ENCODE measurements at places on chromosomes 6 and 20.

DNA sequence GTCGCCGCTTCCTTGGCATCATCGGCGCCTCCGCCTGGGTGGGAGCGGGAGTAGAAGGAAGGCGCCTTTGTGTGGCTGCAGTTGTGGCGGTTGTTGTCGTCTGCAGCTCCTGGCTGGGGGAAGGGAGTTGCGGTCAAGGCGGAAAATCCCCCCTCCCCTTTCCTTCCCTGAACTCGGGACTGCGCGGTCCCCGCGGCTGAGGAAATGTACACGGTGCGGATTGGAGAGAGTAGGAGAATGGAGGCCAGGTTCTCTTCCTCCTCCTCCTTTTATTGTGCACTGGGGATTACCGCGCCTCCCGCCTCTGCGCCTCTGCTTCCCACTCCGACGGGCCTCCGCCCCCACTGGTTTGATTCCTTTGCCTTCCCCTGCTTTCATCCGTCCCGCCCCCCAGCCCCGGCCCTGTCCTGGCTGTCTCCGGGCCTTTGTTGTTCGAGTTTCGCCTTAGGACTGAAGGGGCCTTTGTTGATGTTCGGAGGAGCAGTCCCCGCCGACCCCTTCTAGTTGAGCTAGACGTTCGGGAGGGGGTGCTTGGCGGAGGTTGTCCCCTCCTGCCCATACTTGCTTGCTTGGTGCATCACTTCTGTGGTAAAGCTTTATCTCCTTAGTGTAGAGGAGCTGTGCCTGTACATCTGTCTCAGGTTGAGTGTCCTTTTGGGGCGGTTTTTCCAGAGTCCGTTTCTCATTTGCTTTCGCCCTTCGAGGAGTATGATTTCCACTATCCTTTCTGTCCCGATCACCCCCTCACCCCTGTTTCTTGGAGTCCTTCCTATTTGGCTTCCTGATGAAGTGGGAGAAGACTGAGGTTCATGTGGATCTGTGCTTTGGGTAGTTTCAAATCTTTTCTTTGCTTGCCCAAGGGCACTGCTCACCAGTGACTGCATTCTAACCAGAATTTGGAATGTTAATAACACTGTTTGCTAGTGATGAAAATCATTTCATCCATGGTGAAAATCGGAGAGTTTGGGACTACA lies 764 bp downstream of the ZNF292 start:
- DNase-seq: peak; percentile 71

DNA sequence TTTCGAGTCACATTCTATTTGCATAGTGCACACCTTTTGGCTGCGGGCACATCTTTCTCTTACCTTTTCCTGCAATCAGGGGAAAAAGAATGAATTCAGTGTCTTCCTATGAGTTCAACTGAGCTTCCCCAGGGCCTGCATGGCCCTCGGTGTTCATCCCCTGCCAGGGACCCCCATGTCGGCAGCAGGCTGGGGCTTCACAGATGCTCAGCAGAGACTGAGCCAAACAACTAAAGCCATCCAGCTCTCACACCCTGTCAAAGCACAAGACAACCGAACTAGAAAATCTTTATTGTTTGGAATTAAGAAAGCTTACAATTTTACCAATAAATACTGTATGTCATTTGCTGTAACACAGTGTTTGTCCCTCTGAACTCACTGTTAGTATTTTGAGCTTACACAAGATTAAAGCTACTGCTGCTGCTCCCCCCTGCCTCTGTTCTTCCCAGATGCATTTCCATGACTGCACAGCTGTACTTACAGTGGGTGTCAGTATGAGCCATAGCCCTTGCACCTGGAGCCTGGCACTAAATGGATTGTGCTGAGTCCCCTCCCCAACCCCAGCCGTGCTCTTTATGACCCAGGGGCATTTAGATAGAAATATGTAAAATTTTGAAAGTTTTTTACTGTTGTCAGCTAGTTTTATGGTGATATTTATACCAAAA lies 205.8 kb downstream of the TMEM242 start:
- no peak for DNase-seq

- DNase-seq: peak; percentile 71
Measured at GRCh38 chr6:53484476-53485280, 60.2 kb downstream of the GCLC start.

GRCh38 chr20:61821735-61822134 lies 243.9 kb downstream of the TAF4 start:
- no peak for DNase-seq

GRCh38 chr20:1664911-1665310 lies 7.3 kb upstream of the SIRPG start:
- peak; percentile 88 for DNase-seq

DNA sequence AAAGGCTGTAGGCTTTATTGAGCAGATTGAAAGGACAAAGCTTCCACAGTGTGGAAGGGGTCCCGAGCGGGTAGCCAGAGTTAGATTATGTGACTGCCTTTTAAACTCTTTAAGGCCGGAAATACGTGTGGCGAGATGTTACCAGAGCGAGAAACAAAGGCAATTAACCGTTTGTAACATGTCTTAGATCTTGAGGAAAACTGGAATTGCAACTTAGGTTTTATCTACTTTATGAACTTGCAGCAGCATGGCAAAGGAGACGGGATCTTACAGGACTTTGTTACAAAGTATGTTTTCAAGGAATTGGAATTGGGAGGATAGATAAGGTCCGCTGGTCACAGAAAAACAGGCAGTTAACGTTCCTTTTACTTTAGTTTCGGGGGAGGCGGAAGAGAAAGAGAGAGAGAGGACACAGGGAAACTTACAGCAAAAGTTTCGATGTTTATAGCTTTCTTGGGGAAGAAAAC lies 594.7 kb upstream of the ADGRB3 start:
- DNase-seq: no peak

GRCh38 chr6:72622094-72622940 lies 453 bp downstream of the KCNQ5 start:
- DNase-seq: peak; percentile 68

GRCh38 chr6:25997921-25998320 lies 35.3 kb downstream of the TRIM38 start:
- no peak for DNase-seq

DNA sequence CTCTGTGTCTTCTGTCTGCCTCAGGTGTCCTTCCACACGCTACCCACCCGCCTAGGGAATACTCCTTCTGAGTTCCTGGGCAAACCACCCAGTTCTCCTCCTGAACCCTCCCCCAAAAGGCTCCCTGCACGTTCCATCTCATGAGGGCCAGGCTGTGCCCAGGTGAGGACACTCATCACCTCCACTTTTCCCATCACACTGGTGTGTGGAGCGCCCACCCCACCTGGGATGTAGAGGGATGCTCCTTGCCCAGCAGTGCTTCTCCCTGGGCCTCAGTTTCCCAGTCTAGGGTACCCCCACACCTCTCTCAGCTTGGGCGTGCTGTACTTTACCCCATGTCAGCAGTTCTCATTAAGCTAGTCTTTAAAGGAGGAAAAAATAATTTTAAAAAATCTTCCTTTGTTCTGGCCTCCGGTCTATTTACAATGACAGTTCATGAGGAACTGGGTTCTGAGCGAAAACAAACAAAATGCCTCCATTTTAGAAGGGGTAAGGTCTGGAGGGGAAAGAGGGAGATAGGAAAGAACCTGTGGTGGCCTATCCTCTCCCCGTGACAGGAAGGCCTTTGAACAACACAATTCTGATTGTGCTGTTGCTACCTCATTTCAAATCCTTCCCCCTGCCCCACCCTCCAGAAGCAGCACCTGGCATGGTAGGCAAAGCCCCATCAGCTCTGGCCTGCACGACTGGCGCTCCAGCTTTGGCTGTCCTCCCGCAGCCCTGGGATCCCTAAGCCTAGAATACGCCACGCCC lies 1.7 kb upstream of the C20orf203 start:
- no peak for DNase-seq

- no peak for DNase-seq
Measured at GRCh38 chr6:111556004-111556403, 49.7 kb downstream of the TRAF3IP2 start.

- no peak for DNase-seq
Measured at GRCh38 chr6:41654151-41654697, 16.0 kb downstream of the MDFI start.

GRCh38 chr6:41578217-41579087 lies 32.3 kb downstream of the FOXP4 start:
- no peak for DNase-seq

GRCh38 chr6:72042088-72042487 lies 155.7 kb downstream of the RIMS1 start:
- no peak for DNase-seq

DNA sequence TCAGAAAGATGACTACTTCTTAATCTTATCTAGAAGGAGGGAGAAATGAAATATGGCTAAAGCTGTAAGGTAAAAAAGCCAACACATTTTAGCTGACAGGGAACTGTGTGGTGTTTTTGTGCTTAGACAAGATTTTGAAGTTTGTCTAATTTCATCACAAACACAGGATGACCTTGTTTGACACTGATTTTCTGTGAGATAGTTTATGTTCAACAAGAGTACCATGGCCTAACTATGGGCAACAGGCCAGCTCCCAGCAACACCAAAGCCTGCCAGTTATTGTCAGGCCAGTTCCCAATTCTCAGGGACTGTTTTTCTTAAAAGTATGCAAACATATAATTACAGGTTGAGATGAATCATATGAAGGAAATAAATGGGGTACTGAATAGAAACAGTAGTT lies 5.5 kb upstream of the ABCF1 start:
- DNase-seq: no peak

- no peak for DNase-seq
Measured at GRCh38 chr20:48489046-48489463, 338.7 kb downstream of the PREX1 start.

GRCh38 chr6:108672641-108673040 lies 111.9 kb downstream of the FOXO3 start:
- no peak for DNase-seq

- no peak for DNase-seq
Measured at GRCh38 chr20:2364044-2364443, 16.7 kb upstream of the TGM6 start.

- no peak for DNase-seq
Measured at GRCh38 chr20:59604741-59605600, 631 bp downstream of the PHACTR3 start.

- DNase-seq: no peak
Measured at GRCh38 chr20:20216941-20217340, 151.0 kb upstream of the INSM1 start.

DNA sequence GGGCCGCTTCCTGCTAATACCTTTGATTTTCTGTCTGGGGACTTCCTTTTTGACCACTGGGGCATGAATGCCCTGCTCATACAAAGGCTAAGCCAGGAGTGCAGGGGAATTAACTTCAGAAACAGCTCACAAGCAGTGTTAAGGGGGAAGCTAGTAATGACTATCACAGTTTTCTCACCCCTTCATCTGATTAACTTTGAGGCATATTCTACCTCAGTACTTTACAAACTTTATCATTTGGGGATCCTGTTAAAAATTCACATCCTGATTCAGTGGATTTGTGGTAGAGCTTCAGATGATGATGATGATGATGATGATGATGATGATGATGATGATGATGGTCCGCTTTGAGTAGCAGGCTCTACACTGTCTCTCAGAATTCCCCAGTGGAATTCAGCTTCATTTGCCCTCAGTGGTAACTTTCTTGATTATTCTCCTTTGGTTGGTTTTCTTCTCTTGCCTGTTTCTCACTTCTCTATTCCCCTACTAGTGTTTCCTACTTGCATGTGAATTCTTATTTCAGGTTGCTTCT lies 78.4 kb upstream of the TMEM170B start:
- no peak for DNase-seq

- no peak for DNase-seq
Measured at GRCh38 chr20:55471052-55472006, 534.0 kb downstream of the CBLN4 start.

All from DND-41 (cell line).